ENCODE measurements at places on chromosomes 7 and 10. TPM values are rescaled to one million over a fixed set of nuclear protein-coding genes. Genes with fewer than 3 reads are reported as not detected.
A peak's percentile ranks its signal among the peaks of the same experiment; 100 is the strongest.

Gene SPDYE5
- polyA plus RNA-seq, result 6.8 TPM

Gene TRIM4
- polyA plus RNA-seq, result 38.3 TPM

Gene TUBB8
- 0.85 TPM for polyA plus RNA-seq

Gene RNF148
- polyA plus RNA-seq, result 0.34 TPM

Gene SPAM1
- not detected for polyA plus RNA-seq

Gene ASZ1
- polyA plus RNA-seq, result 0.67 TPM

DNA sequence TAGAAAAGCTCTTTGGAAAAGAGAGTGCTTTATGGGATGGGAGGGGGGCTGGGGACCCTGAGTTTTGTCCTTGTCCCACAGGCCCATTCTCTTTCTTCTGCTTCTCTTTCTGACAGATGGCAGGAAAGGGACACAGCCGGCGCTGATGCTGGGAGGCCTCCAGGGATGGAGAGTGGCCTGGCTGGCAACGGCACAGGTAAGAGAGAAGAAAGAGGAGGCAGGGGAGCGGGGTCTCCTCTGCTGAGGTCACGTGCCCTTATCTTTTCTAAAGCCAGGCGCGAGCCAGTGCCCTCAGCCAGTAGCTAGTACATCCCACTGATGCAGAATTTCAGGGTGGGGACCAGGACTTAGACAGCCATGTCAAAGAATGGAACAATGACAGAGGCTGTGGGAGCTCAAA lies 9.2 kb downstream of the ZNF775 start:
- DNase-seq, result peak; percentile 19

GRCh38 chr7:81801532-81801931 lies 31.7 kb upstream of the HGF start:
- DNase-seq, result no peak

- DNase-seq, result no peak
Observed at GRCh38 chr10:43735907-43736306, 87.2 kb upstream of the ZNF32 start.

DNA sequence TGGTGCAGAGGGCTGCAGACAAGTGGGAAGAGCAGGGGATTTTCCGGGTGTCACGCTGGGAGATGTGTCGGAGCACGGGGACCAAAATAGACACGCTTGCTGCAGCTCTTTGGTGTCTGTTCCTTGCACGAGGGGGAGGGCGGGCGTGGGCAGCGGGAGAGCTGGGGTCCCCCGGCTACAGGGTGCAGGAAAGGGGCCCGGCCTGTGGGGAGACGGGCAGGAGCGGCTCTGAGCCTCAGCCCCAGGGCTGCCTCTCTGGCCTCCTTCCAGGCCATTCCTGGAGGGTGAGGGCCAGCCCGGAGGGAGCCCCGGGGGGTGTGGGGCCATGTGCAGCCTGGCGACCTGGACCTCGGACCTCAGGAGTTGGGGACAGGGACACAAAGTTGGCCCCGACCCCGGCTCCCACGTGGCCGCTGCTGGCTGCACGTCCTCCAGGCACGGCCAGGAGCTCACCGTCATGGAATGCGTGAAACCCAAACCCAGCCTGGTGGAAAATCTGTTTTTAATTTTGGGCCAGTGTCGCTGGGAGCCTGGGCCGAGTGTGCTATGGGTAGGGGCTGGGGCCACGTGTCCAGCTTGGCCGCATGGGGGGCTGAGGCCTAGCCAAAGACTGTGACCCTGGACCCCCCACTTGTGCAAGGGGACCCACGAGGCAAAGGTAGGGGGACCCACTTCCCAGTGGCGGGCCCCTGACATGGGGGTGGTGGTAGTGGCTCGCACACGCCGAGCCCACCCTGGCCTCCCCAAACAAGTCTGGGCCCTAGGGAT lies 6.6 kb downstream of the TTYH3 start:
- DNase-seq, result no peak

- DNase-seq, result no peak
Observed at GRCh38 chr7:141715018-141715417, 6.9 kb downstream of the WEE2 start.

GRCh38 chr7:36023033-36023560 lies 130.0 kb upstream of the EEPD1 start:
- DNase-seq, result no peak

DNA sequence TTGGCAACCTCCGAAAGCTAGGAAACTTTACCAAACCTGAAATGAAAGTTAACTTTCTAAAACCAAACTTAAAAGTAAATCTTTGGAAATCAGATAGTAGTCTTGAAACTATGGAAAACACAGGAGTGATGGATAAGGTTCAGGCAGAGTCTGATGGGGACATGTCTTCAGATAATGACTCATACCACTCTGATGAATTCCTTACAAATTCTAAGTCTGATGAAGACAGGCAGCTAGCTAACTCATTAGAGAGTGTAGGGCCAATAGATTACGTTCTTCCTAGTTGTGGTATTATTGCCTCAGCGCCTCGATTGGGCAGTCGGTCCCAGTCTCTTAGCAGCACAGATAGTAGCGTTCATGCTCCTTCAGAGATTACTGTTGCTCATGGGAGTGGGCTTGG lies 45.9 kb downstream of the MCMBP start:
- DNase-seq, result no peak

GRCh38 chr10:75266945-75267344 lies 31.2 kb upstream of the COMTD1 start:
- DNase-seq, result no peak

DNA sequence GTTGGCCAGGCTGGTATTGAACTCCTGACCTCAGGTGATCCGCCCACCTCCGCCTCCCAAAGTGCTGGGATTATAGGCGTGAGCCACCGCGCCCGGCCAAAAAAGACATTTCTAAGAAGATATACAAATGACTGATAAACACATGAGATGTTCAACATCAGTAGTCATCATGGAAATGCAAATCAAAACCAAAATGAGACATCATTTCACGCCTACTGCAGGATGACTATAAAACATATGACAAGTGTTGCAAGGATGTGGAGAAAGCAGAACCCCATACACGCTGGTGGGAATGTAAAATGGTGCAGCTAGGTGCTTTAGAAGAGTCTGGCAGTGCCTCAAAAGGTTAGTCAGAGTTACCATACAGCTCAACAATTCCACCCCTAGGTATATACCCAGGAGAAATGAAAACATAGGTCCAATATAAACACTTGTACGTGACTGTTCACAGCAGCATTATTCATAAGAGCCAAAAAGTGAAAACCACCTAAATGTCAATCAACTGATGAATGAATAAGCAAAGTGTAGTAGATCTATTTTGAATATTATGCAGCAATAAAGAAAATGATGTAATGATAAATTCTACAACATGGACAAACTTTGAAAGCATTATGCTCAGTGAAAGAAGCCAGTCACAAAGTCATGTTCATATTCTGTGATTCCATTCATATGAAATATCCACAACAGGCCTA lies 24.5 kb downstream of the TMEM209 start:
- no peak for DNase-seq

- no peak for DNase-seq
Observed at GRCh38 chr7:130274983-130275591, 8.4 kb downstream of the CPA2 start.

DNA sequence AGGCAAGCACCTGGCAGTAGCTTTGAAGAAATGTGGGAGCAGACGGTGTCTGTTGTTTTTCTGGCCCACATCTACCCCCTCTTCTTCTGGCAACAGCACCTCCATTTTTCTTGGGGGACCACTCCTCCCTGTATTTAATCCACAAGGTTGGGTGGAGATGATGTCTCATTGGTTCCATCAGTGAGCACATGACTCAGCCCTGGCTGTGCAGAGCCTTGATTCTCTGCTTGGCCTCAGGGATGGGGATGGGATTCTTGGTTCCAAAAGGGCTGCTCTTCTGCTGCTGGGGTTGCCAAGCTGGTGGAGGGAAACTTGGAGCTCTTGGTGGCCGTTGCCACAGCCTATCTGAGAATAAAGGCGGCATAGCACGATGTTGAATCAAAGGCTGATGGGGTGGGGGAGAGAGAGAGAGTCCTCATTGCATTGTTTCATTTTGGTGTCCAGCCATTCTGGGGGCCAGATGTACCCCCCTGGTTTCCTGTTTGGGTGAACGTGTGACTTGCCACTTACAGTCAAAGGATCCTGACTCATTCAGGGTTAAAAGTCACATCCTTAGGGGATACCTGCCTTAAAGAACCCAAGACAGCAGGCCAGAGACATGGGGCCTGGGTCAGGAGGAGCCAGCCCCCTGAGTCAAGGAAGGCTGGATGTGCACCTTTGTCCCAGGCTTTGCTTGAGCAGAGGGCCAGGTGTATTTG lies 25.9 kb downstream of the GRK5 start:
- no peak for DNase-seq

DNA sequence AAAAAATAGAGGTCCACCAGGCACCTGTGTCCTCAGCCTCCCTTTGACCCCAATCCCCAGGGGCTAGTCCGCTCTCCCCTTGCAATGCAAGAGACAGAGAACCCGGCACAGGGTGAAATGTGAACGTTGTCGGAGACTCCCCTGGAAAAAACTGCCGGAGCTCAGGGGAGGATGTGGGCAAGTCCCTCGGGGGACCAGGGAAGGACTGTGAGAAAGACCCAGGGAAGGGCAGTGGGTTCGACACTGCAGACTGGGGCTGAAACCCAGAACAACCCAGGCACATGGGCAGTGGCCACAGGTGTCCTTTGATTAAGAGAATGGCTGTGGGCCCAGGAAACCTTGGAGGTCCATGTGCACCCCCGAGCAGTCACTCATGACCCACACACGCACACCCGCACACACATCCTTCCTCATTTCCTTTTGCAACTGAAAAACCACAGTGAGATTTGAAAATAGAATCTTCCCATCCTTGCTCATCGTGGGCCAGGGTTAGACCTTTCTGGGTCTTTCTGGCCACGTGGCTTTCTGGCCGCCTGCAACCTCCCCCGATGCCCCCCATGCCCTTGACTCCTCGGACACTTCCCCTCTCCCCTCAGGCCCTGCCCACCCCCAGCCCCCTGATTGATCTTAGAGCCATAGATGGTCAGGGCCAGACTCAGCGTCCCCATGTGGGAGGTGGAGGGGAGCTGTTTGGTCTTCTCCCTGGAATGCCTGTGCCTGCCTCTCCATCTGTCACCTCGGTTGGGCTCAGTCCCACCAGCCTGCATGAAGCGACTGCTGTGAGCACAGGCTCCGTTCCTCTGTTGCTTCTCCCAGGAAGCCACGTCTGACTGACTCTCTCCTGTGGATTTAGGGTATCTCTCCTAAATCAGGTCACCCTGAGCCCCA lies 7.9 kb downstream of the LAT2 start:
- no peak for DNase-seq

- DNase-seq, result no peak
Observed at GRCh38 chr7:158391541-158391940, 196.1 kb downstream of the PTPRN2 start.

GRCh38 chr10:102642736-102643335 lies 1.4 kb upstream of the TRIM8 start:
- peak; percentile 81 for DNase-seq

DNA sequence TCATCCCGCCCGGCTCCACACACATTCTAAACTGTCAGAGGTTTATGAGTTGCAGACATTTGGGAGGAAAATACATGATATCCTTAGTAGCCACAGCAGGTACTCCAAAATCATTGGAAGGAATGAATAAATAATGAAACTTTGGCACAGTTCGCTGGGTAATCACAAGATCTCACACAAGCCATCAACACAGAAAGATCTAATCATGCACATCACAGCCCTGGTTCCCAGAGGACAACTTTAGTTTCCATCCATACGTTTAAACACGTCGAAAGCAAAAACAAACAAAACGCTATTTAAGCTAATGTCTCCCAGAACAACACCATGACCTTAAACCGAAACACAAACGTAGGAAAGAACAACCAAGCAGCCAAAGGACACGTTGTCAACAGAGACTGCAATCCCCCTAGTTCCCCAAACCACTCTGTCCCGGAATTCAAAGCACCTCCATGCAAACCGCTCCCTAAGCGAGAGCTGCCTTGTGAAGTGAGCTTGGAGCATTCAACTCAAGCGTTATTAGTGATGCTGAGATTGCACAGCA lies 12.3 kb downstream of the SVIL start:
- no peak for DNase-seq

DNA sequence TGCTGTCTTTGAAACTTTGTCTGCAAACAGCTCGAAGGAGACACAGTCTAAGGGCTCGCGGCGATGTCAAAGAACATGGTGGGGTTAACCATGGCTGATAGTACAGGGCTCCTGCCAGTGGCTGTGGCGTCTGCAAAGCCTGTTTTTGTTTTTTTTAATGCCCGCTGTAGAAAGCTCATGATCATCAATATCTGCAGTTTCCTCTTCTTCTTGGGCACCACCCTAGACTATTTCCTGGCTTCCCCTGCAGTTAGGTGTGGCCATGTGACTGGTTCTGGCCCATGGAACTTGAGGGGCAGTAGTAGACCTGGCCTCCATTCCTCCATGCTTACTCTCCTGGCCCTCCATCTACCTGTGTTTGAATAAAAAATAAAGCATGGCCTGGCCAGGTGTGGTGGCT lies 21.8 kb upstream of the SAMD8 start:
- DNase-seq, result no peak

DNA sequence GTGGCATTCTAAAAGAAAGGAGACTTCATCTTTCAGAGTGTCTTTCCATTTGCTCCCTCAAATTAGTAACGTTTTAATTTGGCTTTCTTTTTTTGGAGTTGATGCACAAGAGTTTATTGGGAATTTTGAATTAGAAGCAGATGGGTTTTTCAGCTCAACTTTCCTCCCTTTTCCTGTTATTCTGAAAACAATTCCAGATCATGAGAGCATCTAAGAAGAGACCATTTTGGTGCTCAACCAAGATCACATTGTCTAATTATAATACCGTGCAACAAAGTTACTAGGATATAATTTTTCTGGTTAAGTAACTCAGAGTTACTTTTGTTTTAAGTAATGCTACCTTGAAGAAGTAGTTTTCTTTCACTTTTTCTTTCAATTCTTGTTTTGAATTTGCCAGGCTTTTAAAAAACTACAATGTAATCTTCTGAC lies 396.6 kb upstream of the KLF6 start:
- no peak for DNase-seq

DNA sequence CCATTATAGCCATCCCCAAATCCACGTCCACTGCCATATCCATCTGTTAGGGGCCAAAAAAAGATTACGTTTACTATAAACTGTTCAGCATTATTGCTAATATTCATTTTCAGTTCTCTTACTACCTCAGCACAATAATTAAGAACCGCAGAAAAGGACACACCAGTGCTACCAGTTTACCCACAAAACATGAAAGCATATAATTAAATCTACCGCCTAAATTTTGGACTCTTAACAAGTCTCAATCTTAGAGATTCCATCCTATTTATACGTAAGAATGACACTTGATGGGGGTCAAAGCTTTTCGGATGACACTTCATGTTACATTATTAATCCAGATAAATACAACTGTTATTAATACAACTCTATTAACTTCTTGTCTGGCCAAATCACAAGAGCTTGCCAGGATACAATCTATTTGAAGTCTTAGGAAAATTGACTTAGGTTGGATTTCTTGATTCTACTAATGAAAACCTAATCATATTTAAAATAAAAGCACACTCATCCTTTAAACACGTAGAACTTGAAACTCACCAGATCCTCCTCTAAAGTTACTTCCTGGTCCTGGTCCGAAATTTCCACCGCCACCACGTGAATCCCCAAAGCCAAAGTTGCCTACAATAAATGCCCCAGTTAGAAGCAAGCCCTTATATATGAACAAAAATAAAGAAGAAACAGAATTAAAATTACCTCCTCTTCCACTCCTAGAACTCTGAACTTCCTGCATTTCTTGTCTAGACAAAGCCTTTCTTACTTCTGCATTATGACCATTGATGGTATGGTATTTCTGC lies 4.5 kb downstream of the HNRNPA2B1 start:
- no peak for DNase-seq

Measured in left lung (tissue), 14 donors.